ENCODE measurements at places on chromosomes 11 and 22.

DNA sequence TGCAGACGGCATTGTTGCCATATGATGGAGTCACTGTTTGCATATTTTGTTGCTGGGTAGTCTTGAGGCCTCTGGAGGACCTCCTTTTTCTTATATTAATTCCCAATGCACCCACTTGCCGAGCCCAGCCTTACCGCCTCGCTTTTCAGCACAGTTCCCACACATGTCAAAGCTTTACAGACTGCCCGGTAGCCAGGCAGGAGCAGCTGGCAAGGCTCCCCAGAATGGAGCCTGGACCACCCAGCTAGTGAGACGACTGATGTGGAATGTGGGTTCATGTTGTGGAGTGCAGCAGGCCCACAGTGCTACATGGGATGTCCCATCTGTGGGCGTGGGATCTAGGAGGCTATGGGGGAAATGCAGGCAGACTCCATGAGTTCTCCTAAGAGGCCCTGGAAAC lies 99.4 kb upstream of the MTMR2 start:
- no peak for DNase-seq

- DNase-seq: no peak
Measured at GRCh38 chr11:18578975-18579598, 9.4 kb downstream of the UEVLD start.

DNA sequence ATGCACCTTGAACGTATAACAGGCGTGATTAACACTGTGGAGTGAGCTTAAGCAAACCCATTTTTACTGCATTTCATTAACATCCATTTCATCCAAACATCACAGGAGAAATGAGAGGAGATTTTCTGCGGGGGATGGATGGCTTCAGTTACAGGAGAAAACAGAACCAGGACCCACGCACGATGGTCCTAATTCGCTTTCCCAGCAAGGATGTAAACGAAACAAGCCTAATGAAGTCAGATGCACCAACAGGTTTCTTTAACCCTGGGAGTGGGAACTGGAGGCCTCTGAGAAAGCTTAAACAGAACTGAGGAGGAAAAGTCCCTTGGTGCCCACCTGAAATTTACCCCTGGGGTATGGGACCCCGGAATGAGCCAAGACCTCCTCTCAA lies 2.7 kb downstream of the CADM1 start:
- DNase-seq: peak; percentile 60

DNA sequence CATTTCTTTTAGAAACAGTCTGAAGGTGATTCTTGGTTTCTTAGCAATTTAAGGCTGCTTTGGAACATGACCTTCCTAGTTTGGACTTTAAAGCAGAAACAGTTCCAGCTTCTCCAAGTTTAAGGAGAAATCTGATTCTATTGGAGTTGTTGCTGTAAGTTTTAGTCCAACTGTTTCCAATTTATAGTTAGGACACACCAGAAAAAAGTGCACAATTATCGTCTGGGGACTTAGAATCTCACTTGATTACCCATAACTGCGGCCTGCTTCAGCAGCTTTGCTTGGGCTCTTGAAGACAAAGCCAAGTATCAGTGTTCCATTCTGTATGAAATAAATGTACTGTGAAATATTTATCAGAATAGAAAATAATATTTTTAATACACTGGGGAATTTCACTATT lies 246.6 kb downstream of the TMEM135 start:
- DNase-seq: no peak

GRCh38 chr22:33472462-33473344 lies 414.5 kb upstream of the SYN3 start:
- no peak for DNase-seq

DNA sequence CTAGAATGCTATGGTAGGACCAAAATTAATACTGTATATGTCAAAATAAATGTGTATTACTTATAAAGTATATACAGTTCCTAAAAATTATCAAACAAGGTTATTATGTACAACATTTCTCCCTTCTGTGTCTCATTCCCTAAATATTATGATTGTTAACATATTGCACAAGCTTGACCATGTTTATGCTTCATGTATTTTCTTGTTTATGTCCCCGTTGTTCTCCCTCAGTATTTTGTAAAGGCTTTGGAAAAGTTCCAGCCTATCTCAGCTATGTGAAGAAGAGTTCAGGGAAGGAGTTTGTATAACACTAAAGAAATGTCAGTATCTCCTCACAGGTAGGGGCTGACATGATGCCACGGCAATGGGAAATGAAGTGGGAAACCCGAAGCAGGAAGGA lies 19.6 kb downstream of the ADM start:
- DNase-seq: no peak

GRCh38 chr11:5231111-5231510 lies 3.2 kb downstream of the HBD start:
- DNase-seq: no peak

GRCh38 chr11:100965346-100965745 lies 164.3 kb downstream of the PGR start:
- DNase-seq: no peak

GRCh38 chr22:39437791-39438704 lies 18.8 kb upstream of the MGAT3 start:
- DNase-seq: no peak

- no peak for DNase-seq
Measured at GRCh38 chr11:118048472-118049370, 28.2 kb upstream of the TMPRSS4 start.

DNA sequence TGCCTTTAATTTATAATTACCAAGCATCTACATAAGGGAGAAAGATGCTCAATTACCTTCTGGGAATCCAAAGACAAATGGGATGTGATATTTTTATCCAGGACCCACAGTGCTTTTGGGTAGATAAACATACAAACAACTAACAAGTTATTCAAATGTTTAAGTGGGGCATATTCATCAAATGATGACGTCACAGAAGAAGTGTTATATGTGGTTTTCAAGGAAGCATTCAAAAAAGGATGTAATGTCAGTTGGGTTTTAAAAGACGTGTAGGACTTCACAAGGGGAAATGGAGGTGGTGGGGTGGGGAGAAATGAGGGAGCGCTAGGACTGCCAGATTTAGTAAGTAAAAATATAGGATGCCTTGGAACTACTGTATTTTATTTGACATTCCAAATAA lies 915.9 kb downstream of the KCNA4 start:
- no peak for DNase-seq

GRCh38 chr22:44390613-44390970 lies 77.8 kb upstream of the SHISAL1 start:
- DNase-seq: no peak

DNA sequence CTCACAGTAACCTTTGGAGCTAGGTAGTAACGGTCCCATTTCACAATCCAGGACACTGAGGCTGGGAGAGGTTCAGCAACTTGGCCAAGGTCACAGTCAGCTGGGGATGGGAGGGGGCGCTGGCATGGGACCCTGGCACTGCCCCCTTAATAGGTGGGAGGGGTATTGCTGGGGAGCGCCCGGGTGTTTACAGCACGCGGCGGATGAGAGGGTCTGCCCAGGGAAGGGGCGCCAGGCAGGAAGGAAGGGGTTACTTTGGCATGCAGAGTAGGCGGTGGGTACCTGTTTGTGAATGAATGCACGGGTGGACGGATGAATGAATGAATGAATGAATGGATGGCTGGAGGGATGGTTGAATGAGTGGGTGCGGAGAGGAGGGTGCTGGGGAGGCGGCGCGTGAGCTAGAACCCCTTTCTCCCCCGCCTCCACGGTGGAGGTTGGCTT lies 628 bp upstream of the FLRT1 start:
- no peak for DNase-seq

GRCh38 chr11:60939855-60940254 lies 12.1 kb downstream of the SLC15A3 start:
- DNase-seq: no peak

GRCh38 chr22:50721257-50721844 lies 16.7 kb upstream of the ACR start:
- DNase-seq: no peak

- DNase-seq: no peak
Measured at GRCh38 chr11:76217653-76218160, 11.4 kb upstream of the WNT11 start.

GRCh38 chr22:31160328-31160978 lies 471 bp downstream of the RNF185 start:
- DNase-seq: no peak

DNA sequence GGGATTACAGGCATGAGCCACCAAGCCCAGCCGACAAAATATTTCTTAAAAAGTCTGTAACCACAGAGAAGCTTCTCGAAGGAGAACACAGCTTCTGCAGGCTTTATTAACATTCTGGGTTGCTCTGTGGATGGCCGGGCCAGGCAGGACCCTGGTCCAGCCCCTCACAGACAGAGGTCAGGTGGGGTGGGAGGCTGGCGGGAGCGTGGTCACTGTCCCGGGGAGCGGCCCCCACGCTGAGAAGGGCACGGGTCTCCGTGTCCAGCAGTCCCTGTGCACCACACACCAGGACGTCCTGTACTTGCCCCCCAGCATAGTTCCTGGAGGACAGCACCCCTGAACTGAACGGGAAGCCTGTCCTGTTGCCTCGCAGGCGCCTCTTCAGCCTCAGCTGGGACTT lies 19.4 kb downstream of the DRD4 start:
- DNase-seq: no peak

DNA sequence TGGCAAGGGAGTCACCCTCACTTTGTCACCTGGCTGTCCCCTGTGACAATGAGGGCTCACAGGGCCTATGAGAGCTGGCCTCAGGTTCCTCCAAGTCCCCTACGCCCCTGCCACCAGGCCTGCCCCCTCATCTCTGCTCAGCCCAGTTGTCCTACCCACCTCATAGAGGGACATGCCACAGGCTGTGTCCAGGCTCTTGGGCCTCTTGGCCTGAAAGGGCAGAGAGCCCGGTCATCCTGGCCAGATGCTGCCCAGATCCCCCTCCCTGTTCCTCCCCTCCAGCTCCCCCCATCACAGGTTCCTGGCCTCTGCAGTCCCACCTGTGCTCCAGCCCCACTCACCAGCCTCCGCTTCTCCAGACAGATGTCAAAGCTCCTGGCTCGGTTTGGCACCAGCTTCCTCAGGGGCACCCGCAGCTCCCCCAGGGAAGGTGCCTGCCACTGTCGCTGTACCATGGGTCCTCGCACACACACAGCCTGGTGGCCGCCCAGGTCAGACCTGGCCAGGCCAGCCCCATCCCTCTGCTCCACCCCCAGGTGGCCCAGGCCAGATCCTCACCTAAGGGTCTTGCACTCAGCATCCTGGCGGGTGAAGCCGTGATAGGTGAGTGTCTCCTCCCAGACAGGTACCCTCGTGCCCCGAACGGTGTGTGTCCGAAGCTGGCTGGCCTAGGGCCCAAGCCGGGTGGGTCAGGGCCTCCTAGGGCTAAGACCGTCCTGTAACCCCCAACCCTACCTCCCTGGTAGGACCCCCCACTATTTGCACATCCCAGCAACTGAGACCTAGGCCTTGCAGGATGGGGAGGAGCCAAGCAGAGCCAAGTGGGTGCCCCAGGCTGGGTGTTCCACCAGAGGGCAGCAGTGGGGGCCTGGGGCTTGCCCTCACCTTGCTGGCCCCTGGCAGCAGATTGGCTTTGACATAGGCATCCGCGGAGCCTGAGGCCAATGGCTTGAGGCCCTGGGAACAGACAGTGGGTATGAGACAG lies 8.3 kb downstream of the NDUFV1 start:
- DNase-seq: no peak

DNA sequence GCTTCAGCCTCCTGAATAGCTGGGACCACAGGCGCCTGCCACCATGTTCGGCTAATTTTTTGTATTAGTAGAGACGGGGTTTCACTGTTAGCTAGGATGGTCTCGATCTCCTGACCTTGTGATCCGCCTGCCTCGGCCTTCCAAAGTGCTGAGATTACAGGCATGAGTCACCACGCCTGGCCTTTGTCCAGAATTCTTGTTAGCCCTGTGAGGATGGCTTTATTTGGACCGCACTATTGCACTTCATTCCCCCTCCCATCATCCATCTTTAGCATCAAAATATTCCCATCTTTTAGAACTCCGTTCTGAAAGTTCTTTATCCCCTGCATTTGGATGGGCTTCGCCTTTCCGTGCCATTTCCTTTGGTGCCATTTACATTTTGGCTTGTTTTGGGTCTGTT lies 2.6 kb downstream of the SAMM50 start:
- no peak for DNase-seq

GRCh38 chr11:127493330-127494022 lies 492.9 kb upstream of the KIRREL3 start:
- peak; percentile 11 for DNase-seq

- no peak for DNase-seq
Measured at GRCh38 chr22:46073683-46074504, 76.4 kb upstream of the PPARA start.

- DNase-seq: no peak
Measured at GRCh38 chr22:32546496-32546895, 71.9 kb downstream of the FBXO7 start.

- DNase-seq: no peak
Measured at GRCh38 chr11:43693069-43693468, 12.5 kb downstream of the HSD17B12 start.

- no peak for DNase-seq
Measured at GRCh38 chr11:67507242-67507863, 609 bp downstream of the CDK2AP2 start.

DNA sequence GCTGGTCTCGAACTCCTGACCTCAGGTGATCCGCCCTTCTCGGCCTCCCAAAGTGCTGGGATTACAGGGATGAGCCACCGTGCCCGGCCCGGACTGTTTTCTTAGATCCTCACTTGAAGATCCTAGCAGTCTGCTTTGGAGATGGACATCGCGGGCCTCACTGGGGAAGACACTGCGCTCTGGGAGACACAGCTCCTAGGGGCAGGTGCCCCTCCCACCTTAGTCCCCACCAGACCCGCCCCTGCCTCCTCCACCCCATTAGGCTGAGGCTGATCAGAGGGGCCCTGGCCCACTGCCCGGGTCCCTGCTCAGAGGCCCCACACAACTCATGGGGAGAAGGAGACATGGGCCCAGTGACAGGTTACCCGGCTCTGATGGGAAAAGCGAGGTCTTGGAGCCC lies 11.3 kb upstream of the LTO1 start:
- no peak for DNase-seq

GRCh38 chr11:88179971-88180629 lies 4.9 kb upstream of the RAB38 start:
- no peak for DNase-seq

- no peak for DNase-seq
Measured at GRCh38 chr11:78808923-78809322, 234.3 kb upstream of the NARS2 start.

DNA sequence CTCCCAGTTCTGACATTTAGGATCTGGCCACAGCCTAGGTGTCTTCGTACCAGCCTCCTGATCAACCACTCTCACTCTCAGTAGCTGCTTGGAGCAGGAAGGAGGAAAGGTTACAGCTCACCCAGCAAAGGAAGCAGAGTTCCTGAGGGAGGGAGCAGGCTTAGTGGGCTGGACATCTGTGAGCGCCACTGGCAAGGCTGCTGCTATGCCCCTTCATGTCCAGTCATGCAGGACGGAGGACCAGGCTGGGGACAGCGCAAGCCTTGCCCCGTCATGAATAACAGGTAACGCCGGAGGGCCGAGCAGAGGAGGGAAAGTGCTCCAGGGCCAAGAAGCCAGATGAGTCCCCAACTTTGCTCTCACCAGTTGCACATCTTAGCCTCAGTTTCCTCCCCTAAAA lies 25.8 kb downstream of the TPST2 start:
- DNase-seq: no peak

- DNase-seq: no peak
Measured at GRCh38 chr11:122711831-122712381, 56.4 kb downstream of the UBASH3B start.
